ENCODE measurements at places on chromosomes 2 and 18.

DNA sequence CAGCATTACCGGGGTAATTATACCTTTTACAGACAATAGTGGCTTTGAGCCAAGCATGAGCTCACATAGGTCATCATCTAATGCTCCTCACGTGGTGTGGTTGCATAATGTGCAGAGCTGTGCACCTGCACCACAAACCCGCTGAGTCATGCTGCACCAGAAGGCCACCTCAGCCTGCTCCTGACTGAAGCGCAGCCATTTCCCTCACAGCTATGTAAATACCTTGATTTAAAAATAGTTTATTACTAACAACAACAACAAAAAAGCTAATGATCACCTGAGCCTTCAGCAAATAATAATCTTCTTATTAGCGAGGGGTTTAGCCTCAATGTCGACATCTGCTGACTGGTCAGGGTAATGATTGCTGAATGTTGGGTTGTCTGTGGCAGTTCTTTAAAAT lies 238.8 kb downstream of the MBD5 start:
- no peak for DNase-seq

DNA sequence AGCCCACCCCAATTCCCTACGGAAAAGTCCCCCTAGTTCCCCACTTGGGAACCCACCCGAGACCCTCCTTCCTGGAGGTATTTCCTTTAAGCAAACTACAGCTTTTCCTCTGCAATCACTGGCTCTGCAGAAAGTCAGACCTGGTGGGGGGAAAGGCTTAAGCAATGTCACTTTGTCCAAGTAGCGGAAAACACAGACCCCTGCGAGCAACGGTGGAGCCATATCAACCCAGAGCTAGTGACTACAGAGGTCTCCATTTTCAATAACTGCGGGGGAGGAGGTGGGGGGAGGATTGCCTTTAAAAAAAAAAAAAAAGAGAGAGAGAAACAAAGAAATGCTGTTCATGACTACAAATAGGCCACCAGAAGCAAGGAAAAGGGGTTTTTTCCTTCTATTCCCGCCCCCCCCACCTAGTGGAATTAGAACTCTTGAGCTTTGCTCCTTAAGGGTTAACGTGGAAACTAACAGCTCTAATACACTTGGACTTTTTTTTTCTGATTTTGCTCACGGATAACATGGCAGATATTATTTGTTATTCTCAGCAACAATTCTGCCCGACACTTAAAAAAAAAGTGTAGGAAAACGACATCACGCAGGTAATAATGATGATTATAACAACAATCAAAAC lies 1.1 kb upstream of the FRZB start:
- DNase-seq = no peak

GRCh38 chr2:120346667-120347358 lies 877 bp downstream of the INHBB start:
- DNase-seq = peak; percentile 25

DNA sequence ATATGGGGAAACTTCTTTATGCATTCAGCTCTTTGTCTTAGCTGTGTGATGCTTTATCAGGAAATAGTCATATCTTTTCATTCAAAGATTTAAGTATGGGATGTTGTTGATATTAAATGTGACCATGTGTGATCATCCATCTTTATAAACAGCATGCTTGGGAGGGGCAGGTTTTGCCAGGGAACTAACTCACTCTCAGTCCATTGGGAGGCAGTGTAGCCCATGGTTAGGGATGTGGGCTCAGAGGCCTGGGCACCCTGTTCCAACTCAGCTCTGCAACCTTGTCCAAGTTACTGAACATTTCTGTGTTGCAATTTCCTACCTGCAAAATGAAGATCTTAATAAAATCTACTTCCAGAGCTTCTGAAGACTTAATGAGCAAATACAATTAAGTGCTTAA lies 92.0 kb upstream of the BCL2L11 start:
- DNase-seq = peak; percentile 54

DNA sequence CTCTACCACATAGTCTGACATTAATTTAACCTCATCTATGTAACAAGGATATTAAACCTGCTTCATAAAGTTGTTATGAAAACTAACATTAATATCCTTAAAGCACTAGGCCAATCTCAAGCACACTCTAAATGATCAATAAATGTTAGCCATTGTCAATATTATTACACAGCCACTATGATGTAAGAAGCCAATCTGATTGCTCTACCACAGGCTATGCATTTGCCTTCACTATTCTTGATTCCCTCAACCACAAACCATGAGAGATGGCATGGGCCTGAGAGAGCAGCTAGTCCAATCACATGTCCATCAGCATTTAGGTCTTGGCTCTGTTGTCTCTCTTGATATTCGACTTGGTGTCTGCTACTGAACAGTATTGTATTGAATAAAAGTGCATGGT lies 4.2 kb downstream of the SLC25A12 start:
- DNase-seq = no peak

DNA sequence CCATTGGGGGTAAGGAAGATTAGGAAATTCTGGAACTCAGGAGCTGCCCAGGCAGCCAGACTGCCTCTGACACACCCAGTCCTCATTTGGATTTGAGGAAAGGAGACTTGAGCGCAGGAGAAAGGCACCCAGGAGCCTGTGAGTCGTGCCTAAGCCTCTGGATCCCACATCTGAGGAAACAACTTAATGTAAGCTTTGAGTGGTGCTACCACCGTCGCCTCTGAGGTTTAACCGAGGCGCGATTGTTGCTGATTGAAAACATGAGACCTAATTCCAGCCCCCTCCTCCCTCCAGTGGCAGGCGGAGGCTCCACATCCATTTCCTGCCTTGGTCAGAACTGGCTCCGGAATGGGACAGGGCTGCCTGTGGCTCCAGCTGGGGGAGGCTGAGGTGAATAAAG lies 176.7 kb upstream of the PKDCC start:
- no peak for DNase-seq

GRCh38 chr2:196604196-196604595 lies 35.3 kb upstream of the CCDC150 start:
- no peak for DNase-seq

- no peak for DNase-seq
These were observed 856.1 kb upstream of the ID2 start for GRCh38 chr2:7825591-7826312.

- DNase-seq = no peak
These were observed 24.2 kb upstream of the BZW1 start for GRCh38 chr2:200787351-200788120.

DNA sequence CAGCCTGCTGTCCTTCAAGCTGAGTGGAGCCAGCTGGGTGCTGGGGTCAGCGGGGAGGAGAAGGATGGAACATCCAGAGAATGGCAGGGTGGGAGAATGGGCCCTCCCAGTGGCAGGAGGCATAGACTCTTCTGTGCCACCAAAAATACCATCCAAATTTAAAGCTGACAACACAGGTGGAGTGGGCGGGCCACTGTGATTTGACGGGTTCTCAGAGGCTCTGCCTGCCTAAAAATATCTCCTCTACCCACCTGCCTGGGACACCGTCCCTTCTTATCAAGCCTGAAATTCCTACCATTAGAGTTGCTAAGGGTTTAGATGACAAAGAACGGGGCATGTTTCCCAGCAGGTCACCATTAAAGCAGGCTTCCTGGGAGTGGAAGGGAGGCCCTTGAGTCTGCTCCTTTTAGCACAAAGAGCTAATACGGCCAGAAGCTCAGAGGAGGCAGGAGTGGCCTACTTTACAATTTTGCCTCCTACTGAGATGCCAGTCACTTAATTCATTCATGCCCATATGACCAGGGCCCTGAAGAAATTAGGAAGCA lies 19.8 kb upstream of the MARCHF4 start:
- DNase-seq = no peak

DNA sequence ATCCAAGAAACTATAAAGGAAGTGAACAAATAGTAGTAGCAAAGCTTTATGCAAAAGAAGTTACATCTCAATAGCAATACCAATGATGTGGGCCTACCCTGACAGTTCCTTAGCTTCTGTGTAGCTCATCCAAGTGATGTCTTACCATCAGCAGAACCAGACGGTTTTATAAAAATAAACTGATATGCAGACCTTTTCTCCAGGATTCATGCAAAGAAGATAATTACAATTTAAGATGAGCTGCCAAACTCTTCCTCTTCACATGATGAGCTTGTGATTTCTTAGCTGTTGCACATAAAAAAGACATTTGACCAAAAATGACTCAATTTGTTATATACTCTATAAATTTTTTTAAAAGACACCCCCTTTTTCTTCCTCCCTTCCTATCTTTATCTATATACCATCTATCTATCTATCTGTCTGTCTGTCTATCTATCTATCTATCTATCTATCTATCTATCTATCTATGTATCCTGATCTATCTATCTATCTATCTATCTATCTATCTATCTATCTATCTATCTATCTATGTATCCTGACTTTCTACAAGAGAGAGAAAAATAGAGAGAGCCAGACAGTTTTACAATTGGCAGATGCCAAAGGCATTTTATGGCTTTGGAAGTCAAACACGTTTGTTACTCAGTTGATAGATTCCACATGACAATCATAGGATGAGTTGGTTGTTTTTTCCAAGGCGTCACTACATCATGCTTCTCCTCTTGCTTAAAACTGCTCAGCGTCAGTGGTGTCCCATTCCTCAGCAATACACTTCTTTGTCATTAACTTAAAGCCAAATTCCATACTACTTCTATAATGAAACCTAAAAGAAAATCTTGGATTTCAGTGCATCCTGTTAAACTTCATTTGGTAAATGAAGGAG lies 65.9 kb upstream of the ACTR3 start:
- no peak for DNase-seq

- no peak for DNase-seq
These were observed 246.8 kb downstream of the PTH2R start for GRCh38 chr2:208653383-208653782.

GRCh38 chr18:48656176-48656575 lies 117.3 kb downstream of the CTIF start:
- no peak for DNase-seq

All from suppressor macrophage treated with lipopolysaccharide for 1 hour (primary cell).